ENCODE measurements at places on chromosomes 1 and 21. TPM values are rescaled to one million over a fixed set of nuclear protein-coding genes. Genes with fewer than 3 reads are reported as not detected.
A peak's percentile ranks its signal among the peaks of the same experiment; 100 is the strongest.

GRCh38 chr1:229121845-229122436, 149.0 kb upstream of the RAB4A start:
- DNase-seq = peak; percentile 57
- no peaks in the 10 kb centered on the region for H3K27me3 ChIP-seq
- H3K36me3 ChIP-seq = no peaks in the 10 kb centered on the region
- H3K4me1 ChIP-seq = no peaks in the 10 kb centered on the region

DNA sequence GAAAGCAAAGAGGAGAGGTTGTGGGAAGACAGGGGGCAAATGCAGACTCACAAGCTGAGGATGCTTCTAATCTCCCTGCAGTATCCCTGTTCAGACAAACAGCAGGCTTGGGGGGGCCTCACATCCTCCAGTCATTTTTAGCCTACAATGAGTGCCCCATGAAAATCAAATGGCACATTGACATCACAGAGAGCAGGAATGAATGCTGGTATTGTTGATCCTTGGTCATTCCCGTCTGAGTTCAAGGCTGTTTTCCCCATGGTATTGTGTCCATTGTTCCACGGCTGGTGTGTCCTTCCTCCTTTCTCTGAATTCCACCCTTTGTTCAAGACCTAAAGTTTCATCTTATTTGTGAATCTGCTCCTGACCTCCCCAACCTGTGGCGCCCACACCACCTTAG, 545.6 kb downstream of the AJAP1 start:
- H3K27me3 ChIP-seq = no peaks in the 10 kb centered on the region
- no peak overlapping the region for H3K27ac ChIP-seq
- H3K4me1 ChIP-seq = peaks cover 4% of the 10 kb centered on the region
- no peak for DNase-seq

DNA sequence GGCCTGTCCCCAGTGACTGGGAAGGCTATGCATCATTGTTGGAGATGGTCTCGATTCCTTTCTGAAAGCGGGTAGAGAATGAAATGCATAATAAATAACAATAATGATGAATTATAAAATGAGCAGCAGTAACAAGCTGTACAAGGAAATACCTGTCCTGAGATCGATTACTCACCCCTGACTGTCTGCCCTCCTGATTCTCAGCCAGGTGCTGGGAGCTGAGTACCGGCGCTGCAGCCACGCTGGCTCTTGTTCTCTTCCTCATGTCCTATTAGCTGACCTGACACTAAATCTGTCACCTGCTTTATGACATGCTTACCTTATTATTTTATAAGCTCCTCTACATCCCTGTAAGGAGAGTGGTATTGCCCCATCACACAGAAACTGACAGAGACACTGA, 3.4 kb downstream of the AGPAT3 start:
- peaks cover 28% of the 10 kb centered on the region for H3K36me3 ChIP-seq
- peaks cover 5% of the 10 kb centered on the region for H3K4me1 ChIP-seq
- no peaks in the 10 kb centered on the region for H3K27me3 ChIP-seq
- H3K27ac ChIP-seq = no peak overlapping the region

DNA sequence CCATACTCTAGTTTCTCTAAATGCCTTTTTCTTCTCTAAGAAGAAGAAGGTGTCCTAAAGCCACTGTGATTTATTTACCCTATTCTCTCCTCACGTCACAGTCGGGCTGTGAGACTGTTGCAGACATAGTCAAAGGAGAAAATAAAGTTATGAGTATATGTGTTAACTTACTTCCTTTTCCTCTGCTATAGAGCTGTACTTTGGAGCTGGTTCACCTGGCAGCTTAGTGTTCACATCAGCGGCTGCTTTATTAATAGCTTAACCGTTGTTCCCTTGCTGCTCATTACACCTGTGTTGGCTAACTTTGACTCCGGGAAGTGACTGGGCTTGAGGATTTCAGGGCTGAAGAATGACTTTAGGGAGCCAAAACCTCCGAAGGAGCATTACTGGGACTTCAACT, 3.6 kb downstream of the PFKFB2 start:
- no peaks in the 10 kb centered on the region for H3K4me1 ChIP-seq
- no peak overlapping the region for H3K4me3 ChIP-seq
- DNase-seq = no peak
- H3K27ac ChIP-seq = no peak overlapping the region
- no peaks in the 10 kb centered on the region for H3K27me3 ChIP-seq

Gene PDC
- total RNA-seq = not detected

Gene ARF1
- 458 TPM for total RNA-seq

Gene COL6A2
- total RNA-seq = 259 TPM
